Large intestine (tissue), 12 donors: ENCODE measurements at places on chromosomes 6 and 20.

GRCh38 chr6:7911345-7911725, 747 bp upstream of the TXNDC5 start:
- DNase-seq = peak; percentile 34

DNA sequence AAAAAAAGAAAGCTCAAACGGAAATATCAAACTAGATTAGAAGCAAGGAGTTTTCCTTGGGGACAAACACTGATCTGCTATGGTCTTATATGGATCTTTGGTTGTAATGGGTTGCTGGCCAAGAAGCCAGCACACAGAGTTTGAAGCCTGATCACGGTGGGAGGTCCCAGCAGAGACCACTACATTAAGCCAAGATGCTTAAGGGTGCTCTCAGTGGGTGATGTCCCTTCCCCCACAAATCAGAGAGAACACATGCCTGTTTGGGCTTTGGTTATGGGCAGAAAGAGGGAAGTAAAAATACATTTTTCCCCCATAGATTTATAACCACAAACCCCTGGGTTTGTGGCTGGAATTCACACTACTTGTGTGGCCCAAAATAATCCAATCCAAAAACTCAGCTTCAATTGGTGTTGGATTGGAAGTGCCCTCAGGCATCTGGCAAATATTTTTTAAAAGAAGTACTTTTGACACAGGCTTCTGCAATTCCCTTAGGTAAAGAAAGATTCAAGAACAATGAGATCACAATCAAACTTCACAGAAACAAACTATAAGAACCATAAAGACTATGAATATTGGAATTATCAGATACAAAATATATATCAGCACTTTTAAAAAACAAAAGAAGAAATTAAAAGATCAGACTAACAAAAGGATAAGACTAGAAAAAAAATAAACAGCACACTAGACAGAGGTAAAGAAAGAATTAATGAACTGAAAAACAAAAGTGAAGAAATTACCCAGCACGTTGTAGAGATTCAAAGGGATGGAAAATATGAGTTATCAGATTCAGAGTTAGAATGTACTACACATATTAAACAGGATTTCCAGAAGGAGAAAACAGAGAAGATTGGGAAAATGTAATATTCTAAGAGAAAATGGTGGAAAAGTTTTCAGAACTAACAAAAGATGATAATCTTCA, 44.7 kb downstream of the ESF1 start:
- DNase-seq = no peak

DNA sequence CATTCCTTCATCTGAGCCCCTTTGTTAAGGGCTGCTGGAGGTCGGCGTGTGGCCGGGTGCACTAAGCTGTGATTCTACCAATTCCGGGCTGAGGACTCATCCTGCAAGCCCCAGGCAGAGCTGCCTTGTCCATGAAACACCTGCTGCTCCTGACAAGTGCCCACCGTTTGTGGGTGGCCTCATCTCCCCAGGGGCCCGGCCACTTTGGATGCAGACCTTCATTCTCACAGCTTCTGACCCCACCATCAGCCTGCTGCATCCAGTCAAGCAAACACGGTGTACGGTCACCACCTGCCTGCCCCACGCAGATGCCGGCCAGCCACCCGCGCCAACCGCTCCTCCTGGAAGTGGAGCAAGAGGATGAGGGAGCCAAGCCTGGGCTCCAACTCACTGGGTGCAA, 382.7 kb downstream of the THBS2 start:
- no peak for DNase-seq

DNA sequence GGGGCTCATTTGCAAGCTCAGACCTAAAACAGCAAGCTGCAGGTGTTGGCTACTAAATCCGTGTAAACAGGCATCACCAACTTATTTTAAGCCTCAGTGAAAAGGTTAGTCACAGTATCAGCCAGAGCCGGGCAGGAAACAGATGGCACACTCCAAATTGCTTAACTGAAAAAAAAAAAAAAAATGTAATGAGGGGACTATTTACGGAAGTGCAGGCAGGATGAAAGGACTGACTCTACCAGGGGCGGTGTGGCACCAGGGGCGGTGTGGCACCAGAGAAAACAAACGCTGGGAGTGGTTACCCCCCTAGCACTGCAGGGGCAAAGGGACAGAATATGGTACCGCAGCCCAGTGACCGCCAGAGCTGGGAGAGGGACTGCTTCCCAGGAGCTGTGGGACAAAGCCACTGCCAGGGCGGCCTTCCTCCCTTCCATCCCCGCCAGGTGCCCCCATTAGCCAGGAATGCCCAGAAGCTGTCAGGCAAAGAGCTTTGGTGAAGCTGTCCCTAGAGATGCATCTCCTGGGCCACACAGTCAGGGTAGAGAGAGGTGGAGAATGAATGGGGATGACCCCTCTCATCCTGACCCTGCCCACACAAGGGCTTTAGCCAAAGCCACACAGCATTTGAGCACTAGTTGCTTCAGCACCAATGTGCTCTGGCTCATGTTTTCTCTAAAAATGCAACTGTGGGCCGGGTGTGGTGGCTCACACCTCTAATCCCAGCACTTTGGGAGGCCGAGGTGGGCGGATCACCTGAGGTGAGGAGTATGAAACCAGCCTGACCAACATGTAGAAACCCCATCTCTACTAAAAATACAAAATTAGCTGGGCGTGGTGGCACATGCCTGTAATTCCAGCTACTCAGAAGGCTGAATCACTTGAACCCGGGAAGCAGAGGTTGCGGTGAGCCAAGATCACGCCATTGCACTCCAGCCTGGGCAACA, 39.6 kb upstream of the GFOD1 start:
- DNase-seq = no peak

GRCh38 chr6:169589293-169589692, 112.5 kb downstream of the WDR27 start:
- DNase-seq = no peak

DNA sequence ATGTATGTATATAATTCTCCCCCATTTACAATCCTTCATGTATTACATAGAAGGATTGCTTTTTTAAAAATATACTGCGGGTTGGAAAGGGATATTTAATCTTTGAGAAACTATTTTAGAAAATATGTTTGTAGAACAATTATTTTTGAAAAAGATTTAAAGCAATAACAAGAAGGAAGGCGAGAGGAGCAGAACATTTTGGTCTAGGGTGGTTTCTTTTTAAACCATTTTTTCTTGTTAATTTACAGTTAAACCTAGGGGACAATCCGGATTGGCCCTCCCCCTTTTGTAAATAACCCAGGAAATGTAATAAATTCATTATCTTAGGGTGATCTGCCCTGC, 3.6 kb downstream of the FOXC1 start:
- no peak for DNase-seq

DNA sequence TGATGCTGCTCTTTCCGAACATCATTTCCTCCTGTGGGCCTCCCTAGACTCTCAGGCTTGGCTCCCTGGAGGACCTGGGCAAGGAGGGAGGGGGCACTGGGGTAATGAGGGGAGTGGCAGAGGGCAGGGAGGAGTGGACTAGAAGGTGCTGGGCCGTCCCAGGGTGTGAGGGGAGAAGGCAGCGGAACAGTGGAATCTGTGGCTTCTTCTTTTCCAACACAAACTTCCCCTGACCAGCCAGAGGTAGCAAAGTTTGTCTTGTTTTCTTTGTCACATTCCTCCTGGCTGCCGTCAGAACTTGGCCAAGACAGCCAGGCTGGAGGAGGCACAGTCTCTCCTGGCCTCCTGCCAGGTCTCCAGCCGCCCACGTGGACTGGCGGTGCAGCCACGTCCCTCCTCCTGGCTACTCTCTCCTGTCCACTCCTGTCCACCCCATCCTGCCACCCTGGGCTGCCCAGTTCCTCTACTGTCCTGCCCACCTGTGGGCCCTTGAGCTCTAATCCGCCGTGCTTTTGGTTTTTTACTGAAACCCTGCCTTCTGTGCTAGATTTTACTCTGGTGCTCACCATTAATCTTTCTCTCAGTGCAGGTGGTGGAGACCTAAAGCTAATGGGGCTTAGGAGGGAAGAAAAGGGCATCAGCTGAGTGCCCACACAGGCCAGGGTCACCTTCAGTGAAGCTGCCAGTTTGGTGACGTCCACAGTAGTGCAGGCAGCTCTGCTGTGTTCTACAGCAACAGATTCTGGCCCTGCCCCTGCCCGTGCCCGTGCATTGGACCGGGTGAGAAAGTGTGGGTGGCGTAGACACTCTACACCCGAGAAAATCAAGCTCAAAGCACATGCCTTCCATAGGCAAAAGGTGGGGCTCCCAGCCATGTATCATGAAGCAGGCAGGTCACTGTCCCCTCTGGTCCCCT, 2.8 kb upstream of the CDSN start:
- no peak for DNase-seq

GRCh38 chr6:124517339-124517738, 444.9 kb upstream of the RNF217 start:
- no peak for DNase-seq

GRCh38 chr20:58619077-58619863, 31.8 kb upstream of the STX16 start:
- no peak for DNase-seq

DNA sequence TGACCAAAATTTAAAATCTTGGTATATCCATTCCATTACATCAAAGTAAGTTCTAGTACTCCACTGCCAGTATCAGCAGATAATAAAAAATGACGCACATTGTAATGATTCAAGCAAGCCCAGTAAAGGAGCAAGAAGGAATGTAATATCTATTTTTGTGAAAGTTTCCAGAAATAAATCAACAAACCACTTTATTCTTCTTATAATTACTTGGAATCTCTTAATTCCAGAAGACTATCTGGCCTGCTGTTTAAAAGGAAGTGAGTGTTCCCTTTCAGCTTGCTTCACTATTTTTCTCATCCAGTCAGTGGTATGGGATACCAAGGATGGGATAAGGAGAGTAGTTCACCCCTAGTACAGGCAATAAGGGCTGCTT, 42.2 kb upstream of the DSE start:
- DNase-seq = no peak

GRCh38 chr20:54479138-54479906, 3.9 kb downstream of the DOK5 start:
- DNase-seq = no peak

DNA sequence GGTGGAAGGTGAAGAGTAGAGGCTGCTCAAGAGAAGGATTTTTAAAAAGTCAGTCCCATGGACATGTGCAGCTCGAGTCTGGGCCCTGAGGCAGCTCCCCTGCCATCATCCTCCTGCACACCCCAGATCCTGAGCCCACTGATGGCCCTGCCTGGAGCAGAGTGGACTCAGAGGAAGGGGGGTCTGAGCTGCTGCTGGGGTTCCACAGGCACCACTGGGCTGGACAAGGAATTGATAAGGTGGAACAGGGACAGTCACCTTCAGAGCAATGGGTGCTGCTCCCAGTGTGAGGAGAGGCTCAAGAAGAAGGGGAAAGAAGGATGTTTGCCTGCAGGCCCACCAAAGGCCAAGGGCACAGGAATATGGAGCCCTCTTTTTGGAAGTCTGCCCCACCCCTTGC, 6.2 kb downstream of the ULBP2 start:
- no peak for DNase-seq

DNA sequence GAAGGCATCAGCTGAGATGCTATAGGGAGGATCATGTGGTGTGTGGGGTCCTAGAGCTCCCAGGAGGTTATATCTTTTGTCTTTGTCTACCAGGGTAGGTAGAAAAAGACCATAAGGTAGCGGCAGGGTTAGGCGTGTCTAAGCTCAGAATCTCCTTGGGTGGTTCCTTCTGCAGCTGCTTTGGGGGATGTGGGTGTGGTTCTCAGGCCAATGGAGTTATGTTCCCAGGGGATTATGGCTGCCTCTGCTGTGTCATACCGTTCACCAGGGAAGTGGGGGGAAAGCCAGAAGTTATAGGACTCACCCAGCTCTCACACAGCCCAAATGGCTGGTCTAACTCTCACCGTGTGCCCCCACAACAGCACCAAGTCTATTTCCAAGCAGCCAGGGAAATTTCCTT, 107.4 kb upstream of the ADGRB3 start:
- no peak for DNase-seq

- peak; percentile 54 for DNase-seq
Observed at GRCh38 chr6:158287047-158287446, 25.2 kb upstream of the TULP4 start.

- no peak for DNase-seq
Observed at GRCh38 chr6:22254886-22255285, 42.0 kb downstream of the PRL start.

DNA sequence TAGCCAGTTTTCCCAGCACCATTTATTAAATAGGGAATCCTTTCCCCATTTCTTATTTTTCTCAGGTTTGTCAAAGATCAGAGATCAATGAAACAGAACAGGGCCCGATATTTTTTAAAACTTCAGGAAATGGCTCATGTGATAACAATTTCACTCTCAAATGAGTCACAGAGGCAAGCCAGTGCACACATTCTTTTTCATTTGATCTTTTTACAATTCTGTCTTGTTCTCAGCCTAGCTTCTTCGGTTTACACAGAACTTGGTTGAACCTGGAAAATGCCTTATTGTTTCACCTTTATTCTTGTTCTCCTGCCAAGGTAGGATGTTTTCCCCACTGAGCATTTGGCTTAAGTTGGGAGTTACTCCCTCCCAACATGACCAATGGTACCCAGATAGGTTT, 258.9 kb downstream of the COL12A1 start:
- no peak for DNase-seq

- DNase-seq = no peak
Observed at GRCh38 chr6:128290221-128290620, 230.2 kb downstream of the PTPRK start.

DNA sequence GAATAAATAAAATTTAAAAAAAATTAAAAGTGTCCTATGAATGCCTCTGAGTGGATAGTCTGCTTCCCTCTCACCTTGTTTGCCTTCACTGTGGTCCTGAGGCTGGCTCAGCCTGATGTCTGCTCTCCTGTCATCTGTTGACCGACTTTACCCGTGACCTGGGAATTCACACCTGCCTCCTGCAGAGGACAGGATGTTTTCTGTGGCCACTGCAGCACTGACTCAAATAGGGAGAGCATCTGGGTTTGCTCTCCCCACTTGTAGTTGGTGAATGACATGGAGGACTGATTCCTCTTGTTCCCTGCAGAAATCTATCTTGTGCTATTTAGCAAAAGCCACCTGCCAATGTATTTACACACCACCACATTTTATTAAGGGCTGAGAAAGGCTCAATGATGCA, 52.4 kb upstream of the ERVFRD-1 start:
- DNase-seq = no peak

DNA sequence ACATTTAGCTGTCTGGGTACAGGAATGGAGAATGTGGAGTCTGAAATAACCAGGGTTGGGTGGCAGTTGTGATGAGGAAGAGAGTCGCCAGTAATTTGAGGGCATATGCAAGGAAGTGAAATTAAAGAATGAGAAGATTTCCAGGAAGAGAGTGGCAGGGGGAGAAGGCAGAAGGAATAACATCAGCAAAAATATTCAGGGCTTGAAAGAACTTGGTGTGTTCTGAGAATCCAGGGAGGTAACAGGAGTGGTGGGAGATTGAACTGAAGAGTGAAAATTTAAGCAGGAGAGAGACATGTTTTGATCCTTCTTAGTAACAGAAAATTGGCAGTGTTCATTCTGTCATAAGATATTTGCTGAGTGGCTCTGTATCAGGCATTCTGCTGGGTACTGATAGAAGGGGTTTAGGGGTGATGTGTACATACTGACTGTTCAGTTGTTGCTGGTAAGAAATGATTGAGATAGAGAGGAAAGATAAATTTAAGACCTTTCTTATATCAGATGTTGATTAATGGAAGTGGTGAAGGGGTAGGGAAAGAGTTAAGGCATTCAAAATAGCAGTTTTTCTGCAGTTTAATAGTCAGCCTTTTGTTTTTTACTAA, 54.7 kb downstream of the PHF20 start:
- DNase-seq = no peak
